ENCODE measurements at places on chromosomes 2 and 18.

GRCh38 chr18:10064267-10064666 is 150.5 kb downstream of the VAPA start:
- no peak for DNase-seq

- peak; percentile 10 for DNase-seq
Observed at GRCh38 chr2:8796315-8796848, 41.0 kb downstream of the KIDINS220 start.

DNA sequence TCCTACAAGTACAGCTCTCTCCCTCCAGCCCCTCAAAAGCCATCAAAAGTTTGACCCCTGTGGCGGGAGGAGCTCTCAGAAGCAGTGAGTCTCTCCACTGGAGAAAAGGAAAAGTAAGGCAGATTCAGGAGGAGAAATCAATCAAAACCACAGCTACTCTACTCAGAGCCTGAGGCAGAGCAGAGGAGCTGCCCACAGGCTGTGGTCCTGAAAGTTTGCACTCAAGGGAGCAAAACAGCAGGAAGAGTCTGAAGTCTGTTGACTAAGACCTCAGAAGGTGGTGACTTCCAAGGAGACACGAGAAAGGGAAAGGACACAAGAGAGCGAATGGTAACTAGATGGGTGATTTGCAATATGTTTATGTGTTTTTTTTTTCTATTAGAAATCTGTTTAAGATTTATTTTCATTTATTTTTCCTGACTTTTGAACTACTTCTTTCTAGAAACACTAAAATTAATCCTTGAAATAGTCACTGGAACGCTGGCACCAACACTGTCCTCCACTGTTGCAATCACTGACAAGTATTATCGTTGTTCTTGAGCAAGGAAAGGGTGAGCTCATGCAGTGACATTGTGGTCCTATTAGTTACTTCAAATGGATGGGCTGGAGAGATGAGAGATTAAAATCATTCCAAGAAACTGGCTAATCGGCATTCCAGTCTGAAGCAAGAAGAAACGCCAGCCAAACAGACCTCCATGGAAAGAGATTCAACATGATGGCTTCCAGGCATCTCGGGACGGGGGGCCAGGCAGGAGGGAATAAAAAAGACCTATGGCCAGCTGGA is 35.8 kb downstream of the PID1 start:
- no peak for DNase-seq

DNA sequence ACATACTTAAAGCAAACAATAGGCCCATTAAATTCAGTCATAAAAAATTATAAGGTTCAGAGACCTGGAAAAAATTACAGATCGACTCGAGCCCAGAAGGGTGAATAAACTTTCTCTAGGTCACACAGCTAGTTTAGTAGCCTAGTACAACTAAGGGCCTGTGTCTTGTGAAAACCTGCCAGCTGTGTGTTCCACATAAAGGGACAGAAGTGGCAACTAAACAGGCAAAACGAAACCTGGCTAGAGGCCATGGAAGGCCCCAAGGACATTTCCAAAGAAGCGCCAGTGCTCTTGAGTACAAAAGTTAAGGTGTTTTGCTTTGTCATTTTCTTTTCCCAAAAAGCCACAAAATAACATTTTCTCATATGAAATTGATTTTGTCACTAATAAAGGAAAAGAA is 164.9 kb downstream of the L3MBTL4 start:
- DNase-seq, result no peak

- peak; percentile 66 for DNase-seq
Observed at GRCh38 chr2:9897331-9897737, 54.1 kb downstream of the TAF1B start.

DNA sequence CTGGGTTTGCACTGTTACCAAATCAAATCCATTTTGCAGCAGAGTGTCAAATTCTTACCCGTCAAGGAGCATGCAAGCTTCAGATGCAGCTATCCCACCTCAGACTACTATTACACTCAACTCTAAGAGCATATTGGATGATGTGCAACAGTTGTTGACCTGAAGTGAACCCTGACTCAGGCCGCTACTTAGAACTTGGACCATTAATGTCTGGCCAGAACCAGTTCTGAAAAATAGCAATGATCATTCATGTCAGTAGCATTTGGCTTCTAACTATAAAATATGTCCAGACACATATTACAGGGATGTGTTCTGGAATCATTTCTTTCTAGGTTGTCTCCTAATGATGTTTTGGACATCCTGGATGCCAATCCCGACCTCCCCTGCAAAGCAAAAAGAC is 135.5 kb upstream of the PKDCC start:
- no peak for DNase-seq

DNA sequence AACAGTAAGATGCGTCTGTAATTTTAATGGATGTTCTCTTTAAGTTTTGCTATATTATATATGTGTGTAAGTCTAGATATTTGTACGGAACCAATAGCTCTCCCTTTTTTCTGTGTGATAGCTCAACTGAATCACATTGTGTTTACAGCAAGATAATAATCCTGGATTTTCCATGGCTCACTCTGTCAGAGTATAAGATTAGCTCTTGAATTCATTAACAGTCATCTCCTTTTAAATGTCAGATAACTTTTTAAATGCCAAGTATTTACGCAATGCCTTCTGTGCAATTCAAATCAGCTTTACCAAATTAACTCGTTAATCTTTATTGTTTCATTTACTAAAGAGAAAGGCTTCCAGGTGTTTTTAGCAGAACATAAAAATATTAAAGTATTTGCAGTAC is 76.9 kb downstream of the KIAA2012 start:
- no peak for DNase-seq

DNA sequence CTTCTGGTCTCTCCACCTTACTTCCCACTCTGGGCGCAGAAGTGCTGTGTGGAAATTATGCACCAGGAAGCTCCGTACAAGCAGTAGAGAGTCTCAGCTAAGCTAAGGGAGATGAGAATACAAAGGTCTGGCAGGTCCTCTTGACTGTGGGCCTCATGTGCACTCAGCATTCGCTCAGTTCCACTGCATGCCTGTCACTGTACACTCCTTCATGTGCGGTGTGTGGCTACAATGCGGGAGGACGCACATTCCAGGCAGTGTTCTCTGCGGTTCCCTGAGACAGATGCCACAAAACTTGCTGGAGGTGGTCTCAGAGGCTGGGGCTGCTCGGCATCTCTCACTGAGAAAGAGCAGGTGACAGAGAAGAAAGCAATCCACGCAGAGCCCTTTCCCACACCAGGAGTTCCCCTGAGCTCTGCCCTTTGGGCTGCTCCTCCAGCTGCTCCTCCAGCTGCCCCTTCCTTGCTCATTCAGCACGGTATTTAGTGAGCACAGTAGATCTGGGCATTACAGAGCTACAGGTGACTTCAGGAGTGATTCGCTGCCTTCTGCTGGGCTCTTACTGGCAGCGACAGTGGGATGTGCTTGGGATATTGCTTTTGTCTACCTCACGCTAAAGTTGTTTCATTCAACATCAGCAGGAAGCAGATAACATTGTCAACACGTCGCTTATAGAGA is 176.6 kb downstream of the SH3RF3 start:
- DNase-seq, result no peak

DNA sequence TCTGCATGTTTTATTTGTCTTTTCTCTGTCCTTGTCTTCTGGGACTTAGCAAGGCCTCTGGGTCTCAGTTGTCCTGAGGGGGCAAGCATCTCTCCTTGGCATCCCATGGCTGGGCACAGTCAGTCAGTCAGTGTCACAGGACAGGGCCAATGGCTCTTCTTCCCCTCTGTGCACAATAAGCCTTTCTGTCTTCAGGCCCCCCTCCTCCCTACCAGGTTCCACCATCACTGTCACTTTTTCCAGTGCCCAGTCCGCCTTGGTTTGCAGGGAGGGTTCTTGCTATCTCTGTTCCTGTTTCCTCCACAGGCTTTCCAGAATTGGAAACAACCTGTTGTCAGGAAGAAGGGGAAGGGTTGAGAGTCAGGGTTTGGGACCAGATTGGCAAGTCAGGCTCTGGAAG is 1.7 kb upstream of the VAMP5 start:
- DNase-seq, result no peak

- DNase-seq, result no peak
Observed at GRCh38 chr18:76223403-76223802, 271.6 kb downstream of the ZNF516 start.

DNA sequence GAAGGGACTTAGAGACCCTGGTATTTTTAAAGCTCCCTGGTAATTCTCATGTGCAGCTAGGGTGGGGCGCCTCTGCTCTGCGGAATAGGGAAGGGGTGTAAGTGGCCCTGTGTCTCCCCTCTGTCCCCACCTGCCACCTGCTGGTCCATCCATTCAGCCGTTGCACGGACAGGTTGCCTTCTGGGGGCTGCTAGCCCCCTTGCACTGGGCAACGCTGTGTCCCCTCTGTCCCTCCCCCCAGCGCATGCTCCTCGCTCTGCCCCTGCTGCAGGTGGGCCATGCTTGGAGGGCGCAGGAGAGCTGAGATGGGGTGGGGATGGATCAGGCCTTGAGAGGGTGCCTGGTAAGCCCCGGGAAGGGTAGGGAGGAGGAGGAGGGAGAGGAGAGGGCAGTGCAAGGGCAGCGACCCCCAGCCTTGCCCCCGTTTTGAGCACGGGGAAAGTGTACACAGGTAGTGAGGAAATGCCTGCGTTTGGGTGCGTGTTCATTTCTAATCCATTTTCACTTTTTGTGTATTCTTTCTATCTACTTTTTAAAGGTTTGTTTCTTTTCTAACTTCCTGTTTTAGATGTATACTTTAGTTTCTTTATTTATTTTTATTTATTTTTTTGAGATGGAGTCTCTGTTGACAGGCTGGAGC is 23.9 kb downstream of the RRM2 start:
- DNase-seq, result no peak

DNA sequence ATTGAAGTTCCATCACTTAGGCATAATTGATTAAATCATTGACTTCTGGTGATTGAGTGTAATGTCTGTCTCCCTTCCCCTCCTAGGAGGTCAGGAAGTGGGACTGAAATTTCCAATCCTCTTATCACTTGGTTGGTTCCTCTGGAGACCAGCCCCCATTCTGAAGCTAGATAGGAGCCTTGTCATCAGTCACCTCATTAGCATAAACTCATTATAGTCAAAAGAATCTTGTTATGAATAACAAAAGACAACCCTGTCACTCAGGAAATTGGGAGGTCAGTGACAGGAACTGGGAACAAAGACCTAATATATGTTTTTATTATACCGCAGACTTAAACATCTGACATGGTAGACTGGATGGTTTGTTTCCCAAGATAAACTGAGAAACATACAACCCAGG is 60.7 kb upstream of the GAREM2 start:
- no peak for DNase-seq

- DNase-seq, result no peak
Observed at GRCh38 chr2:150586858-150587257, 99.4 kb upstream of the RND3 start.

- no peak for DNase-seq
Observed at GRCh38 chr18:70469916-70470315, 181.1 kb downstream of the SOCS6 start.

DNA sequence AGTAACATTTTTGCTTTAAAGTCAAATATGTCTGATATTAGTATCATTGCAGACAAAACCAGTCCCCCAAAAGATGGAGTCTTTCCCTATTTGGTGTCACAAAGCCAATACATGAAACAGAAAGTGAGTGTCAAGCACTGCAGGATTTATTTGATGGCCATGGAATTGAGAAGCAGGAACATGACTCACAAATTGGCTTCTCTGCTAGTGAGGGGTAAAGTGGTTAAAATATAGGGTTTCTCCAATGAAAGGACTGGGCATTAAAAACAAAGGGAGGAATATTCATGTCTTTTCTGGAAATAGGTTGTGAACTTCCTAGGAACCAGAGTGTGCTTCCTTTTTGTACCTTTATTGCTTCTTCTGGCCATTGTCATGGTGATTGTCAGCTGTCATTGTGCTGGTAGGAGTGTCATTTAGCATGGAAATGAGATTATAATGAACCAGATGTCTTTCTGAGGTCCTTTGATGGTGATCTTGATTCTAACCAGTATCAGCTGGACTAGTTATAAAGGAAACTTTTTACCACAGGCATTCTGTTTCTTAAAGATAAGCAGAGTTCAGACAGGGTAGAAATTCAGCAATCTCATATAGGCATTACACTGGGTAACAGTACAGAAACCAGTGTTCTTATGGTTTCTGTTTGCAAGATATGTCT is 4.1 kb downstream of the REG1B start:
- DNase-seq, result peak; percentile 79

GRCh38 chr2:195322324-195322723 is 334.7 kb upstream of the SLC39A10 start:
- DNase-seq, result peak; percentile 15

GRCh38 chr2:233307565-233307964 is at the start of gene SAG:
Gene SAG (plus strand): TSS chr2:233307816. CDS start chr2:233309190, 1,374 bp downstream.
- no peak for DNase-seq

GRCh38 chr2:239188536-239188935 is 212.3 kb downstream of the HDAC4 start:
- DNase-seq, result no peak

GRCh38 chr2:227766373-227766883 is 20.7 kb downstream of the SCYGR8 start:
- peak; percentile 83 for DNase-seq

- DNase-seq, result peak; percentile 44
Observed at GRCh38 chr18:76823587-76824011, 1.2 kb downstream of the ZNF236 start.

GRCh38 chr2:54570925-54571694 is 115.0 kb downstream of the SPTBN1 start:
- peak; percentile 80 for DNase-seq
